ENCODE measurements at places on chromosomes 3 and 15. TPM values are rescaled to one million over a fixed set of nuclear protein-coding genes. Genes with fewer than 3 reads are reported as not detected.

PCSK6 gene
- total RNA-seq = 8.5 TPM

GRCh38 chr3:94822298-94822697 lies 759.4 kb downstream of the NSUN3 start:
- no peak overlapping the region for H3K27ac ChIP-seq
- DNase-seq = no peak
- no peaks in the 10 kb centered on the region for H3K36me3 ChIP-seq
- H3K4me1 ChIP-seq = no peaks in the 10 kb centered on the region
- H3K27me3 ChIP-seq = peaks cover 2% of the 10 kb centered on the region

ACKR4 gene
- total RNA-seq = not detected

DNA sequence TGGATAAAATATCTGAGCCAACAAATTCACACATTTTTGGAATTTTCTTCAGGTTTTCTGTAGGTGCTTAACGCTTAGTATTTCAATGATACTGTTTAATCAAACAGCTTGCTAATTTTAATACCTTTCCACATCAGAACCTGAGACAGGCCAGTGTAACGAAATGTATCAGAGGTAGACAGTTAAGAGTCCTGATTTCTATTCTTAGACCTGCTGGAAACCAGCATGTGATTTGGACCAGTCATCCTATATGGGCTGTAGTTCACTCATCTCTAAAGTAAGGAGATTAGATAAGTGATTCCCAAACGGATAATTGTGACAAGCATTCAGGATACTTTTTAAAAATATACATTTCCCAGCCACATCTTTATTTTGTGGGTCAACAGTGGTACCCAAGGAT lies 18.4 kb downstream of the ARL6IP5 start:
- no peaks in the 10 kb centered on the region for H3K27me3 ChIP-seq
- no peak for DNase-seq
- peaks cover 29% of the 10 kb centered on the region for H3K4me1 ChIP-seq
- no peak overlapping the region for H3K27ac ChIP-seq
- H3K36me3 ChIP-seq = no peaks in the 10 kb centered on the region

- no peaks in the 10 kb centered on the region for H3K36me3 ChIP-seq
- no peak for DNase-seq
- H3K4me3 ChIP-seq = no peak overlapping the region
- no peaks in the 10 kb centered on the region for H3K4me1 ChIP-seq
Observed at GRCh38 chr15:78193731-78194567, 40.4 kb downstream of the ACSBG1 start.

DNA sequence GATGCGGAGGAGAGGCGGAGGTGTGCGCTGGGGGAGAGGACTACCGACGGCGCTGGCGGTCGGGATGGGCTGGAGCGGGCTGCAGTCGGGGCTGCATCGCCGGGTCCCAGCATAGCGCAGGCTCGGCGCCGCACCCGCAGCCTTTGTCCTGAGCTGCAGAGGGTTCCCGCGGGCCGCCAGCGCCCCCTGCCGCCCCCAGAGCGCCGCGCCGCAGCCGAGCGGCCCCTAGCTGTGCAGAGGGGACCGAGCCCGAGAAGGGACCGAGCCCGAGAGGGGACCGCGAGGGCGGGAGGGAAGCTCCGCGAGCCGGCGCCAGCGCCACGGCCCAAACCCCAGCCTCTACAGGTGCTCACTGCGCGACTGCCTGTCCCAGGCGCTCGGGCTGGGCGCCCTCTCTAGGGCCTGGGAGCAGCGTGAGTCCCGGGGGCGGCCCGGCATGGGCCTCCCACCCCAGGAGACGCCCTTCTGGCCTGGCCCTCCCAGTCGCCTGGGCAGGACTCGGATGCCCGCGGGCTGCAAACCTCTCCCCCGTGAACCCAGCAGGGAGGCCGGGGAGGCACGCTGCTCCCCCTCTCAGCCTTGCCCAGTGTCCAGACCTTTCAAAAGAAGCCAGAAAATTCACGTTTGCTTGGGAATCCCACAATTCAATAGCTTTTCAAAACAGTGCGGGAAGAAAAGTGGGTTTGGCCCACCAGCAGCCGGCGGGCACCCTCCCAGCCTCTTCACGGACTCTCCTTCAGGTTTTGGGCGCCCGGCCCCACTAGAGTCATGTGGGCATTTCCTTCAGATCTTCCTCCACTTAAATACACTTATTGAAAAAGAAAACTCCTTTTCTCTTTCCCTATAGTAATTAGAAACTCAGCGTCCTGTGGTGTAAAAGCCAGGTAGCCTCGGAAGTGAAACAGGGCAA lies 134.7 kb downstream of the TPRA1 start:
- H3K27me3 ChIP-seq = peaks cover 75% of the 10 kb centered on the region
- peak overlapping the region; percentile 18 for H3K4me3 ChIP-seq
- peaks cover 21% of the 10 kb centered on the region for H3K4me1 ChIP-seq
- H3K27ac ChIP-seq = no peak overlapping the region

PLXNA1 gene
- 40.0 TPM for total RNA-seq

- H3K4me3 ChIP-seq = no peak overlapping the region
- no peaks in the 10 kb centered on the region for H3K36me3 ChIP-seq
- H3K27ac ChIP-seq = no peak overlapping the region
- no peaks in the 10 kb centered on the region for H3K4me1 ChIP-seq
Observed at GRCh38 chr15:56794553-56795329, 61.4 kb upstream of the ZNF280D start.

DNA sequence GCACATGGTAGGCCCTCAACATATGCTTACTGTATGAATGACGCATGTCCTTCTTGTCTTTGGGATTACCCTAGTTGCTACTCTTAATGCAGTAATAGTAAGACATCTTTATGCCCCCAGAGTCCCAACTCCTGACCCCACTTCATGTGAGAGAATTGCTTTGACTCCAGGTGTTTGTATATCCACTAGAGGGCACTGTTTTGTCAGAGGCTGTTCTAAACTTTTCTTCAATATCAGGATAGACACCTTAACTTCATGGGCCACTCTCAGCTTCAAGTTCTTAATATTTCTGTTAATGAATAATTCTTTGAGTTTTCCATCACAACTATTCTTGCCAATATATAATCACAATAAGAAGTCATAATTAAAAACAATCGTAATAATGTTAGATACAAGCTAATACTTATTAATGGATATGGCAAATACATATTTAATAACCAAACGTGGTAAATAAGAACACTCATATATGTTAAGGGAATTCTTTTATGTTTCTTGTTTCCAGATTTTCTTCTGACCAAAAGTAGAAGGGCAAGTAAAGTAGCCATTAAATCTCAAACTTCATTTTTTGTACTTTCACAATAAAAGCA lies 337.2 kb upstream of the DNAJC19 start:
- H3K27ac ChIP-seq = no peak overlapping the region
- no peaks in the 10 kb centered on the region for H3K27me3 ChIP-seq
- H3K36me3 ChIP-seq = no peaks in the 10 kb centered on the region
- H3K4me3 ChIP-seq = no peak overlapping the region

ELP6 gene
- 25.5 TPM for total RNA-seq

All from tibial nerve (tissue), 4 donors.